ENCODE measurements at places on chromosomes 11 and 22. TPM values are rescaled to one million over a fixed set of nuclear protein-coding genes. Genes with fewer than 3 reads are reported as not detected.

Gene DNAJB13
- polyA plus RNA-seq = 0.99 TPM

Gene USH1C
- 10.1 TPM for polyA plus RNA-seq

Gene C22orf15
- polyA plus RNA-seq = not detected

Gene PANX2
- 3.5 TPM for polyA plus RNA-seq

Gene MICAL2
- 5.4 TPM for polyA plus RNA-seq

Gene OR8B2
- not detected for polyA plus RNA-seq

Gene AHNAK
- polyA plus RNA-seq = 32.5 TPM
